ENCODE measurements at places on chromosomes 4 and X. TPM values are rescaled to one million over a fixed set of nuclear protein-coding genes. Genes with fewer than 3 reads are reported as not detected.

- DNase-seq = no peak
These were observed 19.2 kb downstream of the MEPE start for GRCh38 chr4:87851953-87852352.

Gene MED12
- total RNA-seq = 4.8 TPM

DNA sequence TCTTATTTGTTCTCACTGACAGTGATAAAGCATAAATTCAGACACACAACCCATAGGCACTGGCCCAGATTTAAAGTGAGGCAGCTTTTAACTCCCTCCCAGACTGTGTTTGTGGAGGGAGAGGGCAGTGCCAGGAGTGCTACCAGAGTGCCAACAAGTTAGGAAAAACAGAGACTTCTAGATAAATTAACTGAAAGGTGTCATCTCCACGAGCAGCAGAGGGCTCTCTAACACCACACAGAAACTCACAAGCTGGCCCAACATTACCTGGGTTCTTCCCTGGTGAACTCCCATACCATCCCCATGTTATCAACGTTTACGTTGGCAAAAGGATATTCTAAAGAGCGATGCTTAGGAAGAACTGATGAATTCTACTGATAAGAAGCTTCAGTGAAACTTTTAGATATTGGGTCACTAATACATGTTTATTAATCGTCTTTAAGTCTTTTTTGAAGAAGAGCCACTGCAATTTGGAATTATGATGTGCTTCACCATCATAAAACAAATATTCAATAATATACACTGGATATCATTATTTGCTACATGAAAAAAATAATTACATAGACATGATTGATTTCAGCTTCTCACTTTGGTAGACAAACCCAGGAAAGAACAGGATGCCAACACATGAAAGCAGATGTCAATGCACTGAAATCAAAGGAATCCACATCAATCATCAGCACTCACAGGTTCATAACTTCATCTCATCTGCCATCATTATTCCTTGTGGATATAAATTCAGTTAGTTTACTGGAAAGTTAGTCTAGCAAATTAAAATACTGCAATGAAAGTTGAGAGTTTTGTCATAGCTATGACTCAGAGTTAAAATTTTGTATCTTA is 121.2 kb upstream of the NAP1L5 start:
- DNase-seq = peak; percentile 60

DNA sequence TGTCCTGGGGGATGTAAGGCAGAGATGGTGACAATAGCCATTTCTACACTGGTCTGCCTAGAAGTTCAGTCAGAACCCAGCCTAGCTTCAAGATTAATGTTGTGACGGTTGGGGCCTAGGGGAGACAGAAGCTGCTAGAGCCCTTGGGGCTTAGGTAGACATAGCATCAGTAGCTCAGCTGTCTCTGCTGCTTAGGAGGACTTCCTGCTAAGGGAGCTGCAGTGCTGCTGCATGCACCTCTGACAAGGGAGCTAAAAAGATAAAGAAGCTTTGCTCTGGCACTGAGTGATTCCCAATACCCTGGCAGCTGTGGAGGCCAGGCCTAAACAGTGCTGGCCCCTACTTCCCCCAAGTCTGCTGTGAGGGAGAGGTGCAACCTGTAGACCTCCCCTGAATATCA is 116.0 kb downstream of the CT47B1 start:
- DNase-seq = no peak

- DNase-seq = no peak
These were observed 54.4 kb downstream of the KDM6A start for GRCh38 chrX:44927398-44927797.

DNA sequence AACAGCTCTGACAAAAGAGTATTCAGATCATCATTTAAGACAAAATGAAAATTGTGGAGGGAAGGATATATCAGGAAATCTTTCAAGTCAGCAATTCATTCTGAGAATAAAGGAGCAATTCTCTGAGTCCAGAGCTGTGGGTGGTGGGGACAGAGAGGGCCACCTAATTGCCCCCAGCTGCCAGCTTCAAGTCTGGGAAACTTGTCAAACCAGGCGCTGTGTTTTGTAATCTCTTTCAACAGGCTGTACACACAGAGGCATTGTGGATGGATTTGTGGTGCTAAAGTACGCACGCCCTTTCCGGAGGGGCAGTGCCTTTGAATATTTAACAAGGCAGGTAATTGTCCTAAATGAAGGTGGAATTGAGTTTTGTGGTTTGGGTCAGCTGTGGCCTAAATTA is 591.1 kb upstream of the BOD1L1 start:
- no peak for DNase-seq

Gene RELL1
- total RNA-seq = 50.5 TPM

All from Caki2 (cell line).